ENCODE measurements at places on chromosomes 6 and 20.

DNA sequence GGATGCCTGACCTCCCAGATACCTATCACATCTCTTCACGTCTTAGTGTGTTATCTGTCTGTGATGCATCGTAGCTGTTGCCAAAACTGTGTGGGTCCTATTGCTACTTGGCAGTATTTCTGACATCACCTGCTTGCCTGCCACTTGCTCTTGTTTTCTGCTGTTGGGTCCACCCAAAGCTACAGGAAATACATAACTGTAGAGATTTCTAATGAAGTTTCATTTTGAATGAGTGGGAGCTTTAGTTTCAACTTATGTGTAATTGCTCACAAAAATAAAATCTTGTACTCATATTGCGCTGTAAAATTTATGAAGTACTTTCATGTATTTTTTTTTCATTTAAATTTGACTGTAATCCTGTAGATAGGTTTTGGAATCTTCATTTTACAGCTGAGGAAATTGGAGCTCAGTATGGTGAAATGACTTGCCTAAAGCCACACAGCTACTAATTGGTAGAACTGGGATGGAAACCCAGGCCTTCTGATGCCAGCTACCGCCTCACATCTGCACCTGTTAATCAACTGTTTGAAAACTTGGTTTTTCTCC is 113.6 kb upstream of the MAN1A1 start:
- no peak for DNase-seq

- DNase-seq = no peak
Measured at GRCh38 chr6:13409991-13410390, 77.4 kb downstream of the GFOD1 start.

DNA sequence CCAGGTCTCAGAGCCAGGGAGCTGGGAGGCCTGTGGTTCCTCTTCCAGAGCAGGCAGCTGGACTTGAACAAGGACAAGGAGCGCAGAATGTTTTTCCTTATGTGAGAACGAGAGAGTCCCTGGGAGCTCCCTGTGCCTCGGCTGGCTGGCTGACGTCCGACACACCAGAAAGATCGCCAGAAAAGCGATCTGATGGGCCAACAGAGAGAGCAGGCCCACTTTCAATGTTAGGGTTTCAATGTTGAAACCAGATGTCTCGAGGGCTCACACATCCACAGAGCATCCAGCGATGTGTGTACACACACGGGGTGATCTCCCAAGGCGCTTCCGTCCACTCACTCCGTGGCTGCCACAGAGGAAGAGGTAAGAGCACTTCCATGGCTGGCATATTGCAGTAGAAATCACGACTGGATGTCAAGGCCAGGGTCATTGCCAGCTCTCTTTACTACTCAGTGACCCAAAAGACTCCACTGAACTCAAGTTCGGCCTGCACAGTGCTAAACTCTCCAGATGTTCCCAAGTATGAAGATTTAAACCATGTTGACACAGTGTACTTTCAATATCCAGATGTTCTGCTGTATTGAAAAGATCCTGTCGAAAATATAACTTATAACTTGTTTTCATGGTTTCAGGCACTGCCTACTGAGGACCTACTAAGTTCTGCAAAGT is 70.8 kb upstream of the FOXC1 start:
- DNase-seq = no peak

GRCh38 chr6:161169696-161170095 is 104.2 kb downstream of the AGPAT4 start:
- no peak for DNase-seq

DNA sequence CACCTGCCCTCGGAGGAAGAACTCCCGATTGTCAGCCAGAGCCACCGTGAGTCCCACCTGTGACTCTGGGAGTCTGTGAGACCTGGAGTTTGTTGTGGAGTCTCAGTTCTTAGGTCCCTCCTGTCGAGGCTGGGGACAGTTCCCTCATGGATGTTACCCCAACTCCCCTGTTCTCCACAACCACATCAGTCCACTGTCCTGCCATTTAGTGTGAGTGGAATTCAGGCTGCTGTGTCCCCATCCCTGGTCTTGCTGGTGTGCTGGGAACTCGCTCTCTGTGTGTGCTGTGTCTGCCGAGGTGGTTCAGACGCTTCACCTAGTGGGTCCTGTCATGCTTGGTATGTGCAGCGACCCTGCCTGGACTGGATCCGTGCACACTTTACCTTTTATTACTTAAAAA is 163.2 kb downstream of the DTNBP1 start:
- DNase-seq = no peak

Data from vagina (tissue), 2 donors.